ENCODE measurements at places on chromosomes 12 and 14.

DNA sequence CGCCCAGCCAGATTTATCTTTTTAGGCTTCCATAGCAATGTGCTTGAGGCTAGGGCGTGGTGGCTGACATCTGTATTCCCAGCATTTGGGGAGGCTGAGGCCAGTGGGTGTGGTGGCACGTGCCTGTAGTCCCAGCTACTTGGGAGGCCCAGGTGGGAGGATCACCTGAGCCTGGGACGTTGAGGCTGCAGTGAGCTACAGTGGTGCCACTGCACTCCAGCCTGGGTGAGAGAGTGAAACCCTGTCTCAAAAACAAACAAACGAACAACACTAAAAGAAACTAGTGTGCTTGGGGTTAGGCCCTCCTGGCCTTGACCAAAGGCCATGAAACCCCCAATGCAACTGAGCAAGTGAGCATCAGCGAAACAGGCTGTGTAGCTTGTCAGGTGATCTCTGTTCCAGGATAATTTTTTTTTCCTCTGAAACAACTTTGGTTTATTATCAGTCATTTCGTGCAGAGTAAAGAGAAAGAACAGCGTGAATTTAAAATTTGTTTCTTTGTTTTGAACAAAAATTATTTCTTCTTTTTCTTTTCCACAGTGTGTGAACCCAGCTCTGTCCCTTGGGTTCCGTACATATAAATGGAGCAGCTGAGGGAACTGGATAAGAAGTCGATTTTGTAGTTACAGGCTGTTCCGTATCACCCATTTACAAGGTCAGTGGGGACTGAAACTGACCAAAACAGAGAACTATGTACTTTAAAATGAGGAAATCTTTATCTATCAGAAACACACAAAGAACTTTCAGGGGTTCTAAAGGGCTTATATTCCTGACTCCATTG lies 8.8 kb upstream of the TUBA1C start:
- no peak for DNase-seq

- DNase-seq, result peak; percentile 83
These were observed 1.3 kb downstream of the ESYT1 start for GRCh38 chr12:56129206-56129941.

DNA sequence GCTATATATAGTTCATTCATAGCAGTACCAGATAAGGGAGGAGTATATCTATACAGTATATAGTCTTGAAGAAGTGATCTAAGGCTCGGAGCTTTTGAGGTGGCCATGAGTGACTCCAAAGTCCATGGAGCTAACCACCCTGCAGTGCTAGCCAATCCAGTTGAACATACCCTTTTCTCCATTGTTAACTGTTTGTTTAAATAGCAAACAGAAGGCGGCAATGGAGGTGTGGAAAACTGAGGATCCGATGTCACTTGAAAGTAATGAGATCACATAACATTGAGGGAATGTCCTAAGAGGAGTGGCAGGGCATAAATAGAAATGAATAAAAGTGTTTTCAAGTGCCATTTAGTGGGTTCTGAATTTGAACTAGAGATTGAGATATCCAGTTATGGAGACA lies 12.4 kb upstream of the SNAPC1 start:
- DNase-seq, result no peak

DNA sequence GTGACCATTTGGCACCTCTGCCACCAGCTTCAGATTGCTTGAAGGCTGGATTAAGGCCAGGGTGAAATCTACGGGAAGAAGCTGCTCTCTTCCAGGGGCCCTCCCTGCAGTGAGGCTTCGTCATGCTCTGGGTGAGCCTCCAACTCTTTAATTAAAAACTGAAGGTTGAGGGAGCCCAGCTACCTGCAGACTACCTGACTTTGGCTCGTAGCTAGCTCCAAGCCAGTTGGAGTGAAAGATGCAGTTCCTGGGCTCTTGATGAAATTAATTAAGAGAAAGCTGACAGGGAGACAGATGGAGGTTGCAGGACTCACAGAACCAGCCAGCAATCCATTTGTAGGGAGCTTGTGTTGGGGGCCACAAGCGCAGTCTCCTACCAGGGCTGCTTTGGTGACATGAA lies 168.5 kb upstream of the SFSWAP start:
- no peak for DNase-seq

- DNase-seq, result no peak
These were observed 117.8 kb downstream of the PHLDA1 start for GRCh38 chr12:75913502-75914351.
